ENCODE measurements at places on chromosomes 16 and 17. TPM values are rescaled to one million over a fixed set of nuclear protein-coding genes. Genes with fewer than 3 reads are reported as not detected.
A peak's percentile ranks its signal among the peaks of the same experiment; 100 is the strongest.

Gene TERB1
- not detected for total RNA-seq

Gene C16orf92
- total RNA-seq = not detected

Gene ZG16B
- not detected for total RNA-seq

Gene RNF157
- total RNA-seq = 2.4 TPM

Gene LRRC37B
- total RNA-seq = 0.75 TPM

Gene HCRT
- not detected for total RNA-seq

Gene KRTAP4-9
- total RNA-seq = not detected

Gene GNG13
- total RNA-seq = not detected

Gene MGAT5B
- not detected for total RNA-seq

Gene CDRT15
- total RNA-seq = not detected

Gene HSD17B2
- total RNA-seq = not detected

Gene ITGAD
- total RNA-seq = not detected

Gene MT4
- total RNA-seq = not detected

Gene TBX6
- total RNA-seq = 0.75 TPM

Gene NRN1L
- not detected for total RNA-seq

DNA sequence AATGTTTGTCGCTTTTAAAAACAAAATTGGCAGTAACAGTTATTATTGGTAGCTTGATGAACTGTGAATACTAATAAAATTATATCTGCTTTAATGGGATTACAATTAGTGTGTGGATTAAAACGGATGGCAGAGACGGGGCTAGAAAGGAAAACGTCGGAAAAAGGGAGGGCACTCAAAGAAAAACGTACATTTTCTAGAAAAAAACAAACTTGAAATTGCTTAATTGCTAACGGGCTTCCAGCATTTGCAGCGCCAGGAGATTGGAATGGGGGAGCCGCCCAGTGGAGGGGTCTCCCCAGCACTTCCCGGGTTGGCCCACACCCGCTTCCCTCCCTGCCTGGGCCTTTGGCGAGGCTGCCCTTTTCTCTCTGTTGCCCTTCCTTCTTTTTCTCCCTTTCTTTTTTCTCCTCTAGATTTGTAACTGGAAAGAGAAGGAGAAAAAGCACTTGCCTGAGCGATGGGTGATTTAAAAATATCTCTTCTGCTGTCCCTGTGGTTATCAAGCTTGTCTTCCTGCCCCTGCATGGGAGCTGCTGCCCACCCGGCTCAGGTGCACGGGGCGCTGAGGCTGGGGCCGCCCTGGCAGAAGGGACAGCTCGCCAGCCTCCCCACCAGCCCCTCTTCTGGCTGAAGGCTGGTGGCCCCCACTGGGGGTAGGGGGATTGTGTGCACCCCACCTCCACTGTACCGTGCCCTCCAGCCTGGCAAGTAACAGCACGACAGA lies 5.9 kb downstream of the BAHCC1 start:
- no peak for DNase-seq

DNA sequence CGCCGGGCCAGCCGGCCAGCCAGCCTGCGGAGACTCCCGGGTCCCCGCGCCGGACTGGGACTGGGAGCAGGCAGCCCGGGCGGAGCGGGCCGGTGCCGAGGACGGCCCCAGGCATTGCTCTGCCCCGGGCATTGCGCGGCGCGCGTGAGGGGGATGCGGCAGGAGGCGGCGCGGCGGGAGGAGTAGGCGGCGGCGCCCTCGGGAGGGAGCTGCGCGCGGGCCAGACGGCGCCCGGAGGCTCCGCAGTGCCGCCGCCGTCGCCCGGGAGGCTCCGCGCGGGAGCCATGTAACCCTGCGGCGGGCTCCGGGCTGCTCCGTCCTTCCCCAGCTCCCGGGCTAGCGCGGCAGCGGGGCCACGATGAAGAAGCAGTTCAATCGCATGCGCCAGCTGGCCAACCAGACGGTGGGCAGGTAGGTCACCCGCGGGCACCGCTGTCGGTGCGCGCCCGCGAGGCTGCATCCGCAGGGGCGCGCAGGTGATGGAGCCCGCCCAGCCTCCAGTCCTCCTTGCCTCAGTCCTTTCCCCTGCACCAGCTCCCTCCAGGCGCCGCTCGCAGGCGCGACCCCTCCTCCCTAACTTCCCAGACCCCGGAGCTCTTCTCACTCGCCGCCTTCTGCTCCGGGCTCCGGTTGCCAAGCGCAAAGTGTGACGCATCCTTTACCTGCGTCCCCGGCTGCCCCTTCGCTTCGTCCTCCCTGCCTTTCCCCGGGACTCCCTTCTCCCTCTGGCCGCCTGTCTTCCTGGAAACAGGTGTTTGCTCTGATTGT lies at the start of gene ARHGAP44:
Gene ARHGAP44, plus strand, starts transcription at position 18 of the 768 bp plus-strand sequence. Its CDS starts 341 bp downstream, at position 359.
- no peak for DNase-seq

DNA sequence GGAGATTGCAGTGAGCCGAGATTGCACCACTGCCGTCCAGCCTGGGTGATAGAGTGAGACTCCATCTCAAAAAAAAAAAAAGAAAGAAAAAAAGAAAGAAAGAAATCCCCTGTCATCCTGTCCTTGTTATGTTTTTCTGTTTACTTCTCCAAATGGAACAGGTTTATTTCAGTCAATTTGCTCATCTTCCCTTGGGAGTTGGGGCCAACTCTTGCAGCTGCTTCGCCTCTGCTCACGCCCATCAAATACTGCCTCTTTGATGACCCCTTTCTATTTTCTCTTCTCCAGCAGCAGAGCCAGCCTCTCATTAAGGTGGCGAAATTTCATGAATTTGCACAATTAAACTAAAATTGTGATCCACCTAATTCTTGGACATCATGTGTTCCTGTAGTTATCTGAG lies 173.4 kb downstream of the ZNF18 start:
- no peak for DNase-seq

- no peak for DNase-seq
Measured at GRCh38 chr17:80070375-80071115, 30.8 kb upstream of the GAA start.

GRCh38 chr17:78442648-78443218 lies 64.3 kb downstream of the PGS1 start:
- peak; percentile 87 for DNase-seq

DNA sequence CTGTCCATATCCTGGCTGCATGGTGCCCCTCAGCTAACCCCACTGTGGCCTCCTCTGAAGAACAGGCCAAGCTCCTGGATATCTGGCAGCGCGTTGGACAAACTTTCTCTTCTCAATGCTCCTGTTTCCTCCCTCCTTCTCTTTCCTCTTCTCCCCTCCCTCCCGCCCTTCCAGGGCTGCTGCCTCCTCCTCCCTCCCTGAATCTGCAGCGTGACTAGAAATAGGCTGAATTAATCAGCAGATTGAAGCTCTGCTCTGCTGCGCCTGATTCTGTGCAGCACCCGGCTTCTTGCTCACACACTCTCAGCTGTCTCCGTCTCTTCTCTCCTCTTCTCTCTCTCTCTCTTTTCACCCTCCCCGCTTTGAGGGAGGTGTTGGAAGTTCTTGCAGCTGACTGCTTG lies 19.8 kb downstream of the TMEM94 start:
- no peak for DNase-seq

DNA sequence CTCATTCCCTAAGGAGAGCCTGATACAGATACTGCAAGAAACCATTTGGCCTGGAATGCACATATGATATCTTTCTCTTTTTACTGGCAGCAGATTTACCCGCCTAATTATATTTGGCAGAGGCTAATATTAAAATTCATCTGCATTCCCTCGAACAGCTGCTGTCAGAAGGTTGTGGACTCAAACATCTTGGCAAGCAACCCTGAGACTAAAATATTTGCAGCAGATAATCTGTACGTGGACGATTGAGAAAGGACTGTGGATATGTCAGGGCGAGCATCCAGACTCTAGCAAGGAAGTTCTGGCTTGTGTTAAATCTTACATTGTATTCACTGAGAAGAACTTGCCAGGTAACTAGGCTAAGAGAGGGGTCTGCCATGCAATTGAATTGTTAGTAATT lies 65.2 kb downstream of the SNX20 start:
- no peak for DNase-seq

DNA sequence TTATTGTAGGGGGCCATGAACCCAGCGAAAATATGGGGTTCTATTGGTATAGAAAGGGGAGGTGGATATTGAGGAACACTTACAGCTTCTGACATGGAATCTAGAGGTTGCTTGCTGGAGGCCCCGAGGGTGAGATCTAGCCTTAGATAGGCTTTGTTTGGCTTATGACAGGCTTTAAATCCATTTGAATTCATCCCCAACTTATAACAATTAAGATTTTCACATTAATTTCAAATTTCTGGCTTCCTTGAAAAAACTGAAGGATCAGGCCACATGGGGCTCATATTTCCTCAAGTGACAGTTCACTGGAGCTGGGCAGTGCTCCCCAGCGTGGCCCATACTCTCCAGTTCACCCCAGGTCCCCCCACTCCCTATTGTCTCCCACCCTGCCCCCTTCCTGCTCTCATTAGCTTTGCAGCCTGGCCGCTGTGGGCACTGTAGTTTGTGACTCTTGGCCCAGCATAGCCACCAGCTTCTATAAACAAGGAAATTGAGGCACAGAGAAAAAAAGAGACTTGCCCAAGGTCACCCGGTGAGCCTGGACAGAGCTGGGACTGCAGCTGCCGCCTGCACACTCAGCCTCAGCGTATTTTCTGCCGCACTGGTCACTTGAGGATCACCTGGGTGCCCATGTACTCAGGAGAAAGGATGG lies 19.8 kb upstream of the ADGRG1 start:
- no peak for DNase-seq

DNA sequence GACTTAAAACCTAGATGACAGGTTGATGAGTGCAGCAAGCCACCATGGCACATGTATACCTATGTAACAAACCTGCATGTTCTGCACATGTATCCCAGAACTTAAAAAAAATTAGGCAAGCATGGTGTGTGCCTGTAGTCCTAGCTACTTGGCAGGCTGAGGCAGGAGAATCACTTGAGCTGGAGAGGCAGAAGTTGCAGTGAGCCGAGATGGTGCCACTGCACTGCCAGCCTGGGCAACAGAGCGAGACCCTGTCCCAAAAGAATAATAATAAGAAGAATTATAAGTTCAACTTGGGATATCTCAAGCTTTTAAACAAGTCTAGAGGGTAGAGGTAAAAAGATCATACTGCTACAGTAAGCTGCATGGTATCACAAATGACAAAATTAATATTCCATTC lies 9.8 kb downstream of the CDC6 start:
- no peak for DNase-seq

GRCh38 chr17:74838274-74838673 lies 21.4 kb downstream of the GRIN2C start:
- no peak for DNase-seq

- DNase-seq = no peak
Measured at GRCh38 chr16:68605746-68606145, 39.4 kb upstream of the CDH3 start.

DNA sequence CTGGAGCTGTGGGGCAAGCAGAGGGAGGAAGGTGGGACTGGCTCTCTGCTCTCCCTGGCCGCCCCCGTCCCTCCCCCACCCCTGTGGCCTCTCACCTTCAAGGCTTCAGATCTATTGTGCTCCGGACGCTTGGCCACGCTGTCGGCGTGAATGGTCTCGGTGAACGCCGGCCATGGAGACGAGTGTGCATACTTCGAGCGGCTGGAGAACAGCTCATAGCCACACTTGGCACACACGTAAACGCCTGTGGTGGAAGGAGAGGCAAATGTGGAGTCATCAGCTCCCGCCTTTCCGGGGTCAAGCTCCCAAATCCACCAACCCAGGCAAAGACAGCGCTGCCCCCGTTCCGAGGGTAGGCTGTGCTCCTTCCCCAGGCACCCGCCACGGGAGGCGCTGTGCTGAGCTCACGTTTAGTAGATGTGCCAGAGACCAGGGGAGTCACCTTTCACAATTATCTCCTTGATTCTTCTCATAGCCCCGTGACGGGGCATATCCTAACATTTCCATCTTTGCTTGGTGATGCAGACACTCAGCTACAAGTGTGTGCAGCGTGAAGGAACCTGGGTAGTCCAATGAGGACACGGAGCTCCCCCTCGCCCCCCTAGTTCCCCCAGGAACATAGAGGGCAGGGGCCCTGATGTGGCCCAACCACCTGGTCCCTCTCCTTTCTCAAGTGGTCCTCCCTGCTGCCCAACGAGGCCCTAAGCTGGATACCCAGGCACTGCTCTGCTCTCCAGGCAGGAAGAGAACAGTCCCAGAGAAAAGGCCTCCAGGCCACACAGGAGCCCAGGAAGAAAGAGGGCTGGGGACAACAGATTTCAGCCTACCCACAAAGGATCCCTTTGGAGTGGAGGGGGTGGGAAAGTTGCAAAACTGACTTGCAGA lies 1.6 kb downstream of the MSRB1 start:
- no peak for DNase-seq

GRCh38 chr16:56872863-56873391 lies 7.9 kb downstream of the SLC12A3 start:
- DNase-seq = no peak

DNA sequence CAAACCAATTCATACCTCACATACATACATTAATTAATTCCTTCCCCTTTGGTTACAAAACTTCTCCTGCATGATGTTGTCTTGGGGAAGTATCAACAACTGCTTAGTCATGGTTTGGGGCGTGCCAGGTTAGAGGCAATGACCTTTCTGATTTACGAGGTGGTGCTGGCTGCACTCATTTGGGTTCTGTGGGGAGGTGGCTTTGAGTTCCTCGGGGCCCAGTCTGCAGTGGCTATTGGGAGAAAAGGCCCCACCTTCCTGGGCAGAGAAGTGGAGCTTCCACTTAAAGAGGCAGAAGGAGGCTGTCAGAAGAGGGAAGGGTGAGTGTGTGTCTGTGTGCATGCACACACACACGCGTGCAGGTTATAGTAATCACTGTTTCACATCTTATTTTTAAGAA lies 10.2 kb upstream of the ETV4 start:
- DNase-seq = no peak

GRCh38 chr16:19502395-19503131 lies 19.3 kb downstream of the GDE1 start:
- DNase-seq = no peak

DNA sequence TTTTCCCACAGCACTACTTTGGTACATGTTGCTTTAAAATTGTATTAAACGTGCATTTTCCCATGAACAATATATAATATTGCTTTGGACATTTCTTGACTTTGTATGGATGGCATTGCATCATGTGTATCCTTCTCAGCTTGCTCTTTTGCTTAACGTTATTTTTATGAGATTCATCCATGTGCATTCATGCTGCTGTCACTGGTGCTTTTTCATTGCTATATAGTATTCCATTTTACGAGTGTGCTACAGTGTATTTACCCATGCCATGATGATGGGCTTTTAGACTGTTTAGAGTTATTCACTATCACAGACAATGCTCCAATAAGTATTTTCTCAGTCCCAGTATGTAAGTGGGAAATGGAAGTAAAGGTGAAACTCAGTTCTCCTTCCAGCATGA lies 195.2 kb upstream of the COX10 start:
- DNase-seq = no peak
